ENCODE measurements at places on chromosomes 4 and X.

DNA sequence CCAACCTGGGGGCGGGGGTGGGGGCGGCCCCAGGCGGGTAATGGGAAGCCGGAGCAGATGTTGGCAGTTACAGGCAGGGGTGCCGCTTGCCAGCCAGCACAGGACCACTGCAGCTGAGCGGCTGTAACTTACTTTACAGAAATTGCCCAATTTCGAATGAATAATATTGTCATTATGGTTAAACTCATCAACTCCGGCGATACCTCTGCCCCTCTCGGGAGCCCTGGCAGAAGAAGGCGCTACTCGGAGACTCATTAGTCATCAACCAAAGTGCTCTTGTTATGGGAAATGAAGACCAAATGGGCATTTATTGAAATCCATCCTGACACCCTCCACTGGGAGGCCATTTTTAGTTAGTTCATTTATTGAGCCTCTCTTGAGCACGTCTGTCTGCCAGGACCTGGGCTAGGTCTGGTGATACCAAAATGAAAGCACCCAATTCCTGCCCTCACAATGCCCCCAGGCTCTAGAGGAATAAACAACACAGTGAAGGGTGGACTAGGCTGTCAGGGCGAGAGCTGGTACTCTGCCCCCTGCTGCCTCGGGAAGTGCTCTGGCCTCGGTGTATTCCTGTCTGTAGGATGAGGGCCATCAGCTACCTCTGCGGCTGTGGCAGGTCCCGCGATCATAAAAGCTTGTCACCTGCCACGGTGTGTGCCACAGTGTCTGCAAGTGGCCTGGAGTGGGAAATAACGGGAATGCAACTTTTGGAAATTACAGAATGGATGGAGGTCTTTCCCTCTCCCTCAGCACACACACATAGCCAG lies 159.1 kb upstream of the PSAPL1 start:
- DNase-seq = peak; percentile 28

DNA sequence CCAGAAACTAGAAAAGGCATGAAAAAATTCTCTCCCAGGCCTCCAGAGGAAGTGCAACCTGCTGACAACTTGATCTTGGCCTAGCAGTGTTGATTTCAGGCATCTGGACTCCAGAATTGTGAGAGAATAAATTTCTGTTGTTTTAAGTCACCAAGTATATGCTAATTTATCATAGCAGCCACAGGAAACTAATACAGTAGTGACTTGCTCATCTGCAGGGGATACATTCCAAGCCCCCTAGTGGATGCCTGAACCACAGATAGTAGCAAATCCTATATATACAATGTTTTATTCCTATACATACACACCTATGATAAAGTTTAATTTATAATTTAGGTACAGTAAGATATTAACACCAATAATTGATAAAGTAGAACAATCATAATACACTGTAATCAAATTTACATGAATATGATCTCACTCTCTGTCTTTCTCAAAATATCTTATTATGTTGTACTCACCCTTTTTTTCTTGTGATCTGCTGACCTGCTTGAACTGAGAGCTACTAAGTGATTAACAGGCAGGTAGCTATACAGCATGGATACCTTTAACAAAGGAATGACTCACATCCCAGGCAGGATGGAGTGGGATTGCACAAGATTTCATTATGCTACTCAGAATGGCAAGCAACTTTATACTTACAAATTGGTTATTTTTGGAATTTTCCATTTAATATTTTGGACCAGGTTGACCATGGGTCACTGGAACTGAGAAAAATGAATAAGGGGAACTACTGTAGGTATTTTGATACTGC lies 501.1 kb downstream of the KCNIP4 start:
- no peak for DNase-seq

GRCh38 chr4:154276496-154276895 lies 215.1 kb downstream of the DCHS2 start:
- no peak for DNase-seq

DNA sequence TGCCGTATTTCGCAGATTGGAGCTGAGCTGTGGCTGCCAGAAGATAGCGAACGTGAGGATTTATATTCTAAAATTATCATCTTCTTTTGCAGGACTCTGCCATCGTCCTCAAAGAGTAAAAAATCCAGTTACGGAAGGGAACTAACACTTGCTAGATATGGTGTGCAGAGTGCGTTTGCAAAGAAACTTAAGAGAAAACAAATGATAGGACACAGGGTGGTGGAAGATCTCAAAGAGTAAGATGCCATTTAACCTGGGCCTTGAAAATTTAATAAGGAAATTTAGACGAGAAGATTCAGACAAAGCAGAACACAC lies 566 bp downstream of the LARP7 start:
- no peak for DNase-seq

- DNase-seq = peak; percentile 77
Measured at GRCh38 chr4:2843941-2844584, 419 bp downstream of the ADD1 start.

GRCh38 chrX:133550665-133551485 lies 135.6 kb upstream of the GPC4 start:
- no peak for DNase-seq

DNA sequence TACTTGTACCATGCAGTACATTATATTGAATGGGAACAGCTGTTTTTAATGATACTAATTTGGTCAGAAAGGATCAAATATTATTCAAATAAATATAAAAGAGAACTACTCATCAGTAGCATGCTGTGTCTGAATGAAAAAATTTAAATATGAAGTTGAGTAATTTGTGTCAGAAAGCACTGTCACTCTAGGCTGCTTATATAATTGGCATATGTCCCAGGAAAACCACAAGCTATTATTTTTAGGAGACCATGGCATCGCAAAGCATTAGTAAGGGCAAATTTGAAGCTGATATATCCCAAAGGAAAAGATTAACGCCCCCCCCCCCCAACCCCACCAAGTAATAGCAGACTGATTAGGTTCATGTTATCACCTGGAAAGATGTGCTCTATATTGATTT lies 388.5 kb upstream of the SPANXN4 start:
- DNase-seq = no peak

DNA sequence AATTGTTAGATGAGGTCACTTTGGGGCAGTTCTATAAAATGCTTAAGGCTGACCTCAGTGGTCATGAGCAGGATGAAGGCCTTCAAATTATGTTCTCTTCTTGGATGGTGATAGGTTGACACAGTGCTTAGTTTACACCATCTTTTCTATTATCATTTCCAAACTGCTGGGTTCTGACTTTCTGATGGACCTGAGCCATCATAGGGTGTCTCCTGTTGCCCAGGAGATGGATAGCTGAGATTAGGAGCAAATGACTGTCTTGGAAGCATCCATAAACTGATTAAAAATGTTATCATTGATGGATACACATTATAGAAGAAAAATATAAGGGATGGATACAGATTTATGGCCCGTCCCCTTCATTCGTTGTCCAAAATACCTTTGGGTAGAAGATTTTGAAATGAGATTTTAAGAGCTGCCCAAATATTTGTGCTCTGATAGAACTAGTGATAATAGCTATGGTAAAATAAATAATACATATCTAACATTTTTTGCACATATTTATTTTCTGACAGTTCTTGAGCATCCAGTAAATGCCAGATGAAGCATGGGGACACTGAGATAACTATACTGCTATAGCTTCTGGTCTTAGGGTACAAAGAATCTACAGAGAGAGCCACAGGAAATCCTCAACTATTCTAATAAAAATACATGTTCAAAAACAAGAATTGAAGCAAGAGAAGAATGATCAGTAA lies 839.4 kb upstream of the LCORL start:
- no peak for DNase-seq

DNA sequence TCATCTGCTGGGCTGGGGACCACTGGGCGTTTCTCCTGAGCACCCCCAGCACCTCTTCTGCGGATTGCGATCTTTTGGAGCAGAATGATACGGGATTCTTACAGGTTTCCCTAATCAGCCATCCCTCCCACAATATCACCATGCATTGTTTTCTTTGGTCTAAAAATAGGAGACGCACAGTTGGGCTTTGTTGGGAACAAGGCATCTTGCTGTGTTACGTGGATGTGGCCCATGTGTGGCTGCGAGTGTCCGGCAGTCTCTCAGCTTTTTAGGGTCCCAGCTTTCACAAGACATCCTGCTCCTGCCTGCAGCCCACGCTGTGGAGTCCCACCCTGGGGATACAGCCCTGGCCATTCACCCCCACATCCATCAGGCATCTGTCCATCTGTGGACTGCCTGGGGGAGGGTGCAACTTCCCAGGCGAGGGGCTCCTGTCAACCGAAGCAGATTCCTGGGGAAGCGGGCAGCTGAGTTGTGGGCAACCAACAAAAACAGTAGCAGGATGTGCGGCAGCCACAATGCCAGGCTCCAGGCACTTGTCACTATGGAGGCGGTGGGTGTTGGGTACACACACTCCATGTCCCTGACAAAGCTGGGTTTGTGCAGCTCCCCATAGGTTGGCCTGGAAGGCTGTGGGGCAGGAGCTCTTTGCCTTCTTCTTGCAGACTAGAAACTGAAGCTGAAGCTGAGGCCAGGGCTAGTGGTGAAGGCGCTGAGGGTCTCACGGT lies 185.5 kb upstream of the PSAPL1 start:
- DNase-seq = no peak

DNA sequence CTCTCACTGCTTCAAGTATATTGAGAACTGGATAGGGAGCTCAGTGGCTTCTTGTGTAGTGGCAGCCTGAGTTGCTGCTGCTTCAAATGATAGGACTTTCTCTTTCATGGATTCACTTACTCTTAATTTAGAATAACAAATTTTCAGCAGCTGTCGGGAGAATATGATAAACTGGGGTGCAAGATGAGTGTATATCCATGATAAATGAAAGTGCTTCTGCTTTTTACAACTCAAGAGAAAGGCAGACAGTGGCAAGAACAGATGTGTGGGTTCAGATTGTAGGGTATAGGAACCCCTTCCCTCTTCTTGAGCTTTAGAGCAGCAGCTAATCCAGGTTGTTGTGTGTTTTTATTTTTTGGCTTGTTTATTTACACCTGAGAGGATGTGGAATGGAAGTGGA lies 1.0 kb downstream of the SH3BGRL start:
- no peak for DNase-seq

DNA sequence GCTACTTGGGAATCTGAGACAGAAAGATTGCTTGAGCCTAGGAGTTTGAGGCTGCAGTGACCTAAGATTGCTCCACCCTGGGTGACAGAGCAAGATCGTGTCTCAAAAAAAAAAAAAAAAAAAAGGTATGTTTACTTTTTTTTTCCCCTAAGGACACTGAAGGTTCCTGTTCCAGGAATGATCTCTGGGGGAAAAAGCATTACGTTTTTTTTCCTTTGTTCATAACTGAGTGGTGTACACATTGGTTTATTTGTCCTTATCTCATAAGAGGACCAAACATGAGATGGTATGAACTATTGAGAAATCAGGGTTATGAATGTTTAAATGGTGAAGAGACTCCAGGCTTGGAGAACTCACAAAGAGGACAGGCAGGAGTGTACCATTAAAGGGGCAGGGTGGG lies 120.4 kb upstream of the IL1RAPL2 start:
- no peak for DNase-seq

- DNase-seq = no peak
Measured at GRCh38 chrX:123277347-123277746, 93.3 kb downstream of the GRIA3 start.

Measured in eye (tissue), 1 donor.